ENCODE measurements at places on chromosomes 2 and 18.

DNA sequence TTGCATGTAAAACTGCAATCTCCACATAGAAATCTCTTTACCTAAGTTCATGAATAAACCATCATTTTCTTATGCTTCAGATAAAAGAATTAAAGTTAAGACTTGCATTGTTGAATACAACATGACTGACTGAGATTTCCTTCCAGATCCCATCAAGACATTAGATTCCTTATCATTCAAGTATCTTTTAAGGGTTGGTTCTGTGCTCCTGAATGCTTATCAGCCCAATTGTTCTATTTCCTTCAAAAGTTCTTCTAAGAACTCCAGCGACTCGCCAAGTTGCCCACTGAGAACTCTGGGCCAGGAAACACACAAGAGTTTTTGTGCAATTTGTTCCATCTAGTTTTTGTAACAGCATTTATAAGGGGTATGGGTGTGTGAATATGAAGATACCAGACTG lies 120.3 kb downstream of the RBMS1 start:
- no peak for DNase-seq

- DNase-seq = no peak
These were observed 248.9 kb upstream of the CWC22 start for GRCh38 chr2:180255981-180256380.

DNA sequence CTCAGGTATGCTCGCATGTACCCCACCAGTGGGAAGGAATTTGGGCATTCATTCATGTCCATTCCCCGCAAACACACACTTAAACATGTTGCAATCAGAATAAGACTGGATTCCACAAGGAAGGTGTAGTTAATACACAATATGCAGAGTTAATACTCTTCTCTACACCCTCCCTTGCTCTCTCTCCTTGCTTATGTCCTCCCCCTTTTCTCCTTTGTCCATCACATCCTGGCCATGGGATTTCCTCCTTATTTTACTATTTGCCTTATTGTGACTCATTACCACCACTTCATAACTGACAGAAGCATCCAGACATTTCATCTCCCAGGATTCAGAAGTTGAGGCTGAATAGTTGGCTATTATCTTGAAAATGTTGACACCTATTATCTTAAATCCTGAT lies 473.8 kb upstream of the SPHKAP start:
- no peak for DNase-seq

DNA sequence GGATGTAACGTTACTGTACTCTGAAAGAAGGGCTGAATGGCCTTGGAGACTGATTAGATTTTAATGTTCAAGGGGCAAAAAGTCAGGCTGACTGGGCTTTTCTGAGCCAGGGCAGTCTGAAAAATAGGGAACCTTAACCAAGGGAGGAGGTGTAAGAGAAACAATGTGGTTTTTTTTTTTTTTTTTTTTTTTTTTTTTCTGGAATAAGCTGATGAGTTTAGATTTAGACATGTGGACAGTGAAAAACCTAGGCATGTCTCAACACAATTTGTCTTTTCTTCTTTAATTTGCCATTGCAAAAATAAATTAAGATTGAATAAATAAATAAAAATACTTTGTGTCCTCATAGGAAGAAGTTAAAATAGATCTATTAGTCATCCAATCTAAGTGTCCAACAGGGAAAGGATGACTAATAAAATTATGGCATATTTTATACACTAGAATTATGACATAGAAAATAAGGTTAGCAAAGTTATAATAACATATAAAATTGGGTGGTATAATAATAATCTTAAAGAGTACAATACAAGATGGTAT lies 237.6 kb upstream of the TRIB2 start:
- DNase-seq = peak; percentile 66

DNA sequence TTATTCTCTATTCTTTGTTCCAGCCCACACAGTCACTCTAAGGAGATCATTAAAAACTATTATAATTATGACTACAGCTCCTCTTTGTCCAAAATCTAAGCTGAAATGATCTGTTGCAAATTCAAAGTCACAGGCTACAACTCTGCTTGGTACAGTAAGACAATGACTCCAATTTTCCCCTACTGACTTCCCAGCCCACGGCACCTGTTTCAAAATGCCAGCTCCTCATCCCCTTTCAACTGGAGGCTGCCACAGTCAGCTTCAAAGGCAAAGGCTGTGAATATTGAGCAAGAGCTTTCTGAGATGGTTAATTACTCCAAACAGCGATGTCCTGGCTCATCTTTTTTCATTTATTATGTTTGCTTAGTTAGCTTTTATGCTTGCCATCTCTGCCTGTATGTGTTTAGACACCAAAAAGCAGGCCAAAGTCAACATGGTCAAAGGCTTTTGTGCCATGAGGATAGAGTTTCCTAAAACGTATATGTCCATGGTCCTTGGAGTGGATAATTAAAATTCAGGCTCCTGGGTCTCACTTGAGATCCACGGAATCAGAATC lies 141.1 kb downstream of the DOCK10 start:
- DNase-seq = no peak

- DNase-seq = no peak
These were observed 82.0 kb upstream of the MSH2 start for GRCh38 chr2:47321006-47321405.

DNA sequence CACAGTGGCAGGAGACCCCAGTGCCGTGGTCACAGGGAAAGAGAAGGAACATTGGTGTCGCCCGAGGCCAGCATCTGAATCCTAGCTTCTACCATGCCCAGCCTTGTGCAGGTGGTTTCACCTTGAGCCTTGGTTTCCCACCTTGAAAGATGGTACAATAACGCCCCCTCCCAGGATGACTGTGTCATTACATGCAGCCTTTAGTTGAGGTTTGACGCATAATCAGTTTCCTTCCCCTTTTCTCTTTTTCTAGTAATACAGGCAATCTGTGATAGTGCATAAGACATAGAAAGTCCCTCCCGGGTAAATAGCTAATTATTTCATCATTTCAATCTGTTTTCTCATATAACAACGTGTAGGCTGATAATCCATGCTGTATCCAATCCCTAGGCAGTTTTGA lies 29.8 kb upstream of the ZNF407 start:
- DNase-seq = peak; percentile 61

- DNase-seq = no peak
These were observed 22.3 kb downstream of the COX7A2L start for GRCh38 chr2:42338567-42339190.

DNA sequence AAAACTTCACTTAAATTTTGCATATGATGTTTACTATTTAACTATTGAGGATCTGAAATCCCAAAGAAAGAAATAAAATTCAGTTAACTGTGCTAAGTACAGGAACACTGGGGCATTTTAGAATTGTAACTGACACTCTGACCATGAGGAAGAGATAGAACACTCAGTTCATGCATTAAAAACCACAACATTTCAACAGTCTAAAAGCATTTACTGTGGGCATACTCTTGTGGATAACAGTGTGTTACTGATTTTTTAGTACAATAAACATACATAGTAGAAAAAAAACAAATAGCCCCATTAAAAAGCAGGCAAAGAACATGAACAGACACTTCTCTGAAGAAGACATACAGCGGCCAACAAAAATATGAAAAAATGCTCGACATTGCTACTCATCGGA lies 1122.7 kb upstream of the PIK3C3 start:
- no peak for DNase-seq

DNA sequence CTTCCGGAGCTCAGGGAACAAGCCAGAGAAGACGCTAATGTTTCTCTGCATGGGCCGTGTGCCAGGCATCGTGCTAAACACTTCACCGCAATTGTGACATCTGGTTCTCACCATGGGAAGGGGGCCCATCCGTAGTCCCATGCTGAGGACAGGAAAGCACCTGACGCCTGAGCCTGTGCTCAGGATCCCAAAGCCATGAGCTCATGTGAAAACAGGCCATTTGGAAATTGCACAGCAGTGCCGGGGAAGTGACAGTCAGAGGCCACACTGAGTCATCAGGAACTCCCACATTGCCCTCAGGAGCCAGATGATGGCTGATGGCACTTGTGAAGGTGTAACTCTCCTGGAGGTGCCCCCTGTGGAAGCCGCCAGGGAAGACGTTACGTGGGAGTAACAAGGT lies 141.0 kb downstream of the INHBB start:
- no peak for DNase-seq

DNA sequence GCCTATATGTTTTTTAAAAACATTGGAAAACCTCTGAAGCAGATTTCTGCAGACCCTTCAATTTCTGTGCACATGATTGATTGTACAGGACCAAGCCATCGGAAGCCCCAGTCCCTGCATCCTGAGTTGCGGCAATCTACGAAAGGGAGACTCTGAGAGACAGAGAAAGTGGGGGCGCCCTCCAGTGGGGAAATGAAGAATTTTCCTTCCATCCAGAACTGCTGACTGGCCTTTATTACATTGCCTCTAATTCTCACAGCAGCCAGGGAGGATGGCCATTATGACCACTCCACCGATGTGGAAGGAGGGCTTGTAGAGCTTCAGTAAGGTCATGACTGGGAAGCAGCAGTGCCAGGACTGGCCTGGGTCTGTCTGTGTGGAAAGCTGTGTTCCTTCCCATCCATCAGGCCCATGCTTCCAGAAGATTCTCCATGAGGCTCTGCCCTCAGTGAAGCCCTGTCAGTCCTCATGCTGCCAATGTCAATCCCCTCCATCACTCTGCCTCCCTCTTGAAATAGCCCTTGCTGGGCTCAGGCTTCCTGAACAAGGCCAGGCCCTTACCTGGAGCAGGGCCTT lies 20.0 kb upstream of the RESP18 start:
- DNase-seq = peak; percentile 84

DNA sequence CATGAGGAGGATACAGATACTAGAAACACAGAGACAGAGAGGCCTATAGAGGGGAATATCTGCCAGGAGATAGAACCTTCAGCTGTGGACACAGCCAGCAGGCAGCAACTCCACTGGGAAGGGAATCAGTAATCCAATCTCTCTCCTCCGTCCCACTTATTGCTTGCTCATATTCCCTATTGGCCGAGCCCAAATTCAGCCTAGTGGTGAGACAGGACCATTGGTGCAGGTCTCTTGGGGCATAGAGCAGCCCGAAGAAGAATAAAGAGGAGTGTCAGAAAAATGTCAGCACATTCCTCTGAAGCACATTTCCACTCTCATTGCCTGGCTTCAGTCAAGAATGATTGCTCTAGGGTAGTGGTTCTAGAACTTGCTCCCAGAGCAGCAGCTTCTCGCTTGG lies 1091.5 kb upstream of the GYPC start:
- DNase-seq = no peak

- no peak for DNase-seq
These were observed 293.2 kb downstream of the PIEZO2 start for GRCh38 chr18:10856132-10856531.

DNA sequence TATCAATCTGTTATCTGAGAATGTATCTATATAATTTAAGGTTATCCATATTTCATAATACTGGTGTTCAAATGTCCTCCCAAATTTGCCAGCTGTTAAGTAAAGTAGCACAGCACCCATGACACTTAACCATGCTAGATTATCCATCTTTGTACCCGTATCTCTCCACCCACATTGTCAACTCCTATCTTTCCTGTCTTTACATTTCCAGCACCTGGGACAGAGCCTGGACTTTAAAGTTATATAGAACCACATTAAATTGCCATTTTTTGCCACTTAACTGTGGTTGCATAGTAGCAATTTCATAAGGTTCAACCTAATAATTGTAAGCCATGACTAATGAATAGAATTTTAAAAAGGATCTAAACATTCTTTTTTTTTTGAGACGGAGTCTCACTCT lies 226.7 kb downstream of the NCKAP5 start:
- no peak for DNase-seq

- no peak for DNase-seq
These were observed 145.6 kb downstream of the FAM161A start for GRCh38 chr2:61707984-61708852.

- peak; percentile 25 for DNase-seq
These were observed 26.4 kb upstream of the TFPI start for GRCh38 chr2:187580462-187581124.

DNA sequence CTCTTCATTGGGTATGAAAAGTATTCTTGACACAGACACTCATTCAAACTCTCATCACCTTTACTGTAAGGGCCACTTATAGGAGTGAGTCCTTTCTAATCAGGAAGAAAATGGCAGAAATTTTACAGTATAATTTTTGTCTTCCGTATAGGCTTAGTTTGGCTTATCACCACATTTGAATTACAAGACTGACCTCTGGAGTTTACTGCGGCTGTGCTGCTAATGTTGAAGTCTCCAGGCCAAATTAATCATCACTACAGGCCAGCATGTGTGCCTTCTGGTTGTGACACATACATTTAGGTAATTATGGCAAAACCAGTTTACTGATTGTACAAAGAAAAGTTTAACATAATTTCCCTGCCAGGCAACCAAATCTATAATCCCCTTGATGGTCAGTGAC lies 753.6 kb upstream of the GCFC2 start:
- no peak for DNase-seq

- no peak for DNase-seq
These were observed 284.7 kb downstream of the TRIB2 start for GRCh38 chr2:13001408-13001807.

GRCh38 chr2:136135921-136136906 lies 18.3 kb upstream of the CXCR4 start:
- peak; percentile 43 for DNase-seq

- DNase-seq = no peak
These were observed 9.4 kb upstream of the ZNF512 start for GRCh38 chr2:27573452-27573851.

DNA sequence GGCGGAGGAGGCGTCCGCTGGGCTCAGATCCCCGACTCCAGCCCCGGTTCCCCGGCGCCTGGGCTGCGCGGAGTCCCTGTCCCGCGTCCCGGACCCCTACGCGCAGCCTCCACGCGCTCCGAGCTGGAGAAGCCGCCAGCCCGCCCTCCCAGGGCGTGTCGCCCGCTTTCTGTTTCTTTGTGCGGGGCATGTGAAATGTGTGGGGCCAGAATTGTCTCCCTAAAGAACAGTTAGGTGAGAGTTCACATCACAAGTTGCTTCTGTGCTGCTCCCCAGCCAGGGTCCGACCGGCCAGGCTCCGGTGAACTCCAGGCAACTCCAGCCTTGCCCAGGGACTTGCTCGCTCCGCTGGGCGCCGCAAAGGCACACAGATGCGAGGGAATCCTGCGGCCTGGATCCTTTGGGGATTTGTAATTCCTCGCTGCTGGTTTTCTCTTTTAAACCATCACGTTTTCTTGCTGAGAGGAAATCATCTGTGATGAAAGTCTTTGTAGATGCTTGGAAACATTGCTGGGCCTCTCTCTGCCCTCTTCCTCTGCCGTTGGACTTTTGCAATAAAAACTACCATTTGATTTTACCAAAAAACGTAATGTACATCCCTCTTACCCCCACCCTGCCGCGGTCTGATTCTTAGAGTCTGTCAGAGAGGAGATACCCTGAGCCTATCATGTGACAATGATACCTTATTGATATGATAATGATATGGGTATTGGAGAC lies 631 bp downstream of the GYPC start:
- DNase-seq = peak; percentile 23

DNA sequence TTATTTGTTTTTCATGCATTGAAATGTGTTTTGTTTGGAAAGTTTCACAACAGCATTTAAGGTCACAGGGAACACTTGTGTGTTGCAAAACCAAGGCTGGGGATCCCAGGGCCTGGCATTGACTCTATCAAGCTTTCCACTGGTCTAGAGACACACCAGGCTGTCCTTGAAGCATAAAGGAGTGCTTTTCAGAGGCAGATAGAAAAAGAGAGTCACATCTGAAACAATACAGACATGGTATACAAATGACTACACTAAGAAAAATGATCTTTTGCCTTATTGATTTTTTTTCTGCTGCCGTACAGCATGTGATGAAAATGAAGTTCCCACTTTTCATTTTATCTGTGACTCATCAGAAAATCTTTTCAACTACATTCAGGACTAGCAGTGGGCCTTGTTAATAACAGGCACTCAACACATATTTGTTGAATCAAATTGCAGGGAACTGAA lies 61.9 kb upstream of the ZCCHC2 start:
- peak; percentile 79 for DNase-seq

GRCh38 chr2:26043862-26044696 lies 10.2 kb downstream of the RAB10 start:
- peak; percentile 29 for DNase-seq

GRCh38 chr18:36075862-36076587 lies 8.7 kb upstream of the RPRD1A start:
- peak; percentile 90 for DNase-seq
